NCI-H1436 treated with DMSO at 0.1 percent for 48 hours (cell line): ENCODE measurements at places on chromosomes 12 and 14.

GRCh38 chr14:37594238-37594970 is 645 bp downstream of the FOXA1 start:
- peak; percentile 31 for DNase-seq

GRCh38 chr12:110338754-110339153 is 57.7 kb downstream of the ATP2A2 start:
- no peak for DNase-seq

DNA sequence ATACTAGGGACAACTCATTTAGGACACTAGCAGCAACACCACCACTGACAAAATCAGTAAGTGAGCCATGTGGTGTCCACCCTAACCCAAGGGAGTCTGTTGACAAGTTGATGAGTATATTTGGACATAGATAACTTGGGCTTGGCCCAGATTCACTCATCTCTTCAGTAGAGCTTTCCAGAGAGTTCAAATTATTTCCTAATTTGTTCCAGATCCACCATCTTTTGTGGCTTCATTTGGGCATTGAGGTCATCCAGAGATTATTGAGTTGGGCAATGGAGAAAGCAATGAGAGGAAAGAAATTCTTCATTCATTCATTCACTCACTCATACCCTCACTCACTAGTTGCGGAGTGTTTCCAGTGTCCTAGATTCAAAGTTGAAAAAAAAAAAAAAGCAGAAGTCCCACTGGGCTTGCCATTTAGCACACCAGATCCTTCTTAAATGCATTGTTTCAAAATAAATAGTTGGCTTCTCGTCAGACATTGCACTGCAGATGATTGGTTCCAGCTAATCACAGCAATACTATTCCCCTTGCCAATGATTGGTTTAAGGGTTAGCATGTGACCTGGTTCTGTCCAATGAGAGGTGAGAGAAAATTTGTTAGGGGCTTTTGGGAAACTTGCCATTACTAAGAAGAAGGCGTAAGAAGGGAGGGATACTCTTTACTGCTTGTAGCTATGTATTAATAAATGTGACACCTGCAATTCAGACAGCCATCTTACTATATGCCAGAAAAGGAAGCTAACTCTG is 31.8 kb upstream of the WSCD2 start:
- no peak for DNase-seq

DNA sequence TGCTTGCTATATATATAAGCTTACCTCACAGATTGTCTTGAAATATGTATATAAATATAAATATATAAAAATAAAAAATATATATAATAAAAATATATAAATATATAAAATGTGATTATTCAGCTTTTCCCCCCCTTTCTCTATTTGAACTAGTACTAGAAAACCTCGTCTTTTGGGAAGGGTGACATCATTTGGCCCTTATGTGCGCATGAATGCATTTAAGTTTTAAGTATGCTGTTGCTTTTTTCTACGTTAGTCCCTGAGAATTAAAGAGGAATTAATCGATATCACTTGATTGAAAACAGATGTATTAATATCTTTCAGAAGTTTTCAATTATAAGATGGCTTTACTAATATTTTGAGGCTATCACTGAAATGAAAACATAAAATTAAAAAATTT is 69.9 kb downstream of the RAD51B start:
- no peak for DNase-seq

GRCh38 chr12:28699029-28699428 is 450.0 kb upstream of the FAR2 start:
- DNase-seq = no peak

DNA sequence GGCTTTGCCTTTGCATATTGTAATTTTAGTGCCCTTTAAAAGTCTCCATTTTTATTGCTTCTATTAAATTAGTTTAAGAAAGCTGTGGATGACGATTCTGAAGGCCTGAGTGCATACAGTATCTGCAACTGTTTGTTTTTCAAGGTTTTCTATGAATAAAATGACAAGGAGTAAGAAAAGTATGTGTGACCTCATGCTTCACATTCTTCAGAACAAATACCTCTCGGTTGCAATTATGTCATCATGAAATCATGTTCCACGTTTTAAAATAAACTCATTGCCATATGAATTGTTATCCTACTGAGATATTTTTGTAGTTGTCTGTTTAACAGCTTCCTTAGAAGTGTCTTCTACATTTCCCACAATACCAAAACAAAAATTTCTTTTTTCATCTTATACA is 374.6 kb downstream of the MDGA2 start:
- no peak for DNase-seq
